Aorta (tissue), 5 donors: ENCODE measurements at places on chromosomes 2 and 18.

DNA sequence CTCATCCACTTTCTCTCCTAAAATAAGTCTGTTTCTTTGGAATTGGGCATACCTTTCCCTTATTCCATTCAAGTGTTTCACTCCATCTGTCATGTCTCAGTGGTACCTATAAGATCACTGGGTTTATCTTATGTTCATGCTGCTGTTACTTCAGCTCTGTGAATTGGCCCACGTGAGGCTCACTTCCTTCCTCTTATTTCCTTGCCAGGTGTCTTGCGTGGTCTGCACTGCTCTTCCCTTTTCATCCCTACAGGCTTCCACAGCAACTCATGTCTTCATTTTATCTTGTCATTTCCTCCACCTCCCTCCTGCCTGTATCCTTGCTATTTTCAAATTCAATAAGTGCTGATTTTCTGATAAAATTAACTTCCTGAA lies 159.1 kb upstream of the ALPP start:
- H3K27me3 ChIP-seq: no peaks in the 10 kb centered on the region
- no peak overlapping the region for H3K27ac ChIP-seq
- no peak for DNase-seq
- no peak overlapping the region for H3K4me3 ChIP-seq
- no peaks in the 10 kb centered on the region for H3K4me1 ChIP-seq

- DNase-seq: no peak
- no peak overlapping the region for H3K27ac ChIP-seq
- H3K4me1 ChIP-seq: no peaks in the 10 kb centered on the region
- H3K36me3 ChIP-seq: no peaks in the 10 kb centered on the region
- H3K27me3 ChIP-seq: no peaks in the 10 kb centered on the region
Observed at GRCh38 chr2:27351802-27352598, 4.6 kb downstream of the GTF3C2 start.

DNA sequence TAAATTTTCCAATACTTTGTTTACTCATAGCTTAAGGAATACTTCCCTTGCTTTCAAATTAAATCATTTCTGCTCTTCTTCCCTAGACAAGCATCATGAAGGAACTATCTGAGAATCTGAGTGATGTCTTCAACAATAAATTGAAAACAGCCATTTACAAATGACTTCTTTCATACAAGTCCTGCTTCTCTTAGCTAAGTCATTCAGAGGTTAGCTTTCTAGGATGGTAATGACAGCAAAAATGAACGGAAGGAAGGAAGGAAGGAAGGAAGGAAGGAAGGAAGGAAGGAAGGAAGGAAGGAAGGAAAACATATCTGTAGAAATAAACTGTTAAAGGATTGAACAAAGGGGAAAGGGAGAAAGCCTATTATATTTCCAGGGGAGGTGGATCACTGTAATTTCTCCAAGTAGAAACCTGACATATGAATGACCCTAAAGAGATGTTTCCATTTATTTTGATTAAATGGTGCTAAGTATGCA lies 335.0 kb upstream of the KYNU start:
- H3K27ac ChIP-seq: no peak overlapping the region
- no peaks in the 10 kb centered on the region for H3K4me1 ChIP-seq
- H3K27me3 ChIP-seq: no peaks in the 10 kb centered on the region
- DNase-seq: no peak
- no peaks in the 10 kb centered on the region for H3K36me3 ChIP-seq
- no peak overlapping the region for H3K4me3 ChIP-seq

- no peak overlapping the region for H3K27ac ChIP-seq
- H3K27me3 ChIP-seq: no peaks in the 10 kb centered on the region
- H3K4me1 ChIP-seq: no peaks in the 10 kb centered on the region
Observed at GRCh38 chr2:173404841-173405750, 50.4 kb downstream of the CDCA7 start.

GRCh38 chr2:157938556-157938955 lies 62.4 kb upstream of the ACVR1 start:
- H3K27ac ChIP-seq: no peak overlapping the region
- no peak for DNase-seq
- H3K27me3 ChIP-seq: no peaks in the 10 kb centered on the region
- no peaks in the 10 kb centered on the region for H3K4me1 ChIP-seq
- no peak overlapping the region for H3K4me3 ChIP-seq
- no peaks in the 10 kb centered on the region for H3K36me3 ChIP-seq

- no peak overlapping the region for H3K27ac ChIP-seq
- no peaks in the 10 kb centered on the region for H3K36me3 ChIP-seq
- no peak for DNase-seq
- no peaks in the 10 kb centered on the region for H3K27me3 ChIP-seq
- H3K4me1 ChIP-seq: no peaks in the 10 kb centered on the region
Observed at GRCh38 chr18:10209302-10209701, 245.1 kb upstream of the APCDD1 start.

GRCh38 chr2:143889216-143889615 lies 630.7 kb downstream of the ZEB2 start:
- no peak for DNase-seq
- H3K36me3 ChIP-seq: no peaks in the 10 kb centered on the region
- no peak overlapping the region for H3K27ac ChIP-seq
- no peaks in the 10 kb centered on the region for H3K4me1 ChIP-seq

GRCh38 chr2:173058097-173058496 lies 17.5 kb upstream of the MAP3K20 start:
- no peaks in the 10 kb centered on the region for H3K27me3 ChIP-seq
- no peak overlapping the region for H3K4me3 ChIP-seq
- no peaks in the 10 kb centered on the region for H3K36me3 ChIP-seq
- no peak overlapping the region for H3K27ac ChIP-seq

- no peaks in the 10 kb centered on the region for H3K27me3 ChIP-seq
- H3K27ac ChIP-seq: no peak overlapping the region
- no peaks in the 10 kb centered on the region for H3K36me3 ChIP-seq
- H3K4me1 ChIP-seq: no peaks in the 10 kb centered on the region
- no peak for DNase-seq
Observed at GRCh38 chr2:122977580-122977979, 1047.5 kb upstream of the CNTNAP5 start.
